Karpas-422 (cell line): ENCODE measurements at places on chromosomes 1 and 21. TPM values are rescaled to one million over a fixed set of nuclear protein-coding genes. Genes with fewer than 3 reads are reported as not detected.

Gene BNIPL
- total RNA-seq = 0.63 and 1.4 TPM in 2 replicates

Gene PSMA5
- 48.5 and 70.4 TPM in 2 replicates for total RNA-seq

Gene DSCAM
- total RNA-seq = not detected in 2 replicates

Gene AMY1B
- not detected in 2 replicates for total RNA-seq

Gene LAX1
- not detected in 2 replicates for total RNA-seq

Gene L1TD1
- not detected in 2 replicates for total RNA-seq

Gene CRP
- not detected in 2 replicates for total RNA-seq

DNA sequence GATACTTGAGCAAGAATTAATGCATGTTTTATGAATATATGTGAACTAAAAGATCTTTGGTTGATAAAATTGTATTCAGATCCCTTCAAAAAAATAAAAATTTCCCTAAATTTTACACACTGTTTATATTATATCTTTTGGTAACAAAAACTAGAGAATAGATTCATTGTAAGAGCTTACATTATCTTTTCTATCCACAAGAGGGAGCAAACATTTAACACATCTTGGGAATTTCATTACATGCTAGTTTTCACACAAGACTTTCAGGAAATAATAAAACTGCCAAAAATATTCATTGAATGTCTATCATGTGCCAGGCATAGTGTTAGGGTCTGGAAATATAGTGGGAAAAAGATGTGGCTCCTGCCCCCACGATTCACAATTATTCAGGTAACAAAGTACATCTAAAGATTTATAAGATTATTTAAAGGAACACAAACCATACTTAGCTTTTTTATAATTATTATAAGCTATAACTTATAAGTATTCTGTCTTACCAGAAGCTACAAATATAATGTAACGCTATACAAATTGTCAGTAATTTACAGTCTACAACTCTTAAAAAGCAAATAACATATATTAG is 30.6 kb downstream of the FAF1 start:
- H3K27ac ChIP-seq = peak overlapping the region; percentile 90
- H3K4me1 ChIP-seq = peaks cover 42% of the 10 kb centered on the region
- peak; percentile 71 for DNase-seq
- no peaks in the 10 kb centered on the region; the same call in 1 of the 2 replicates for H3K36me3 ChIP-seq
- H3K4me3 ChIP-seq = no peak overlapping the region

- H3K4me1 ChIP-seq = peaks cover 16% of the 10 kb centered on the region
- no peak for DNase-seq
- no peaks in the 10 kb centered on the region for H3K36me3 ChIP-seq
- no peaks in the 10 kb centered on the region for H3K27me3 ChIP-seq
Observed at GRCh38 chr1:2582391-2582790, 4.2 kb upstream of the PRXL2B start.

GRCh38 chr1:17475752-17476151 is 36.3 kb upstream of the RCC2 start:
- H3K4me3 ChIP-seq = no peak overlapping the region
- H3K4me1 ChIP-seq = no peaks in the 10 kb centered on the region
- H3K27me3 ChIP-seq = no peaks in the 10 kb centered on the region
- no peak for DNase-seq
- no peak overlapping the region for H3K27ac ChIP-seq
- no peaks in the 10 kb centered on the region for H3K36me3 ChIP-seq

- no peaks in the 10 kb centered on the region for H3K4me1 ChIP-seq
- DNase-seq = no peak
- H3K4me3 ChIP-seq = no peak overlapping the region
- no peaks in the 10 kb centered on the region; the same call in 1 of the 2 replicates for H3K36me3 ChIP-seq
Observed at GRCh38 chr1:8545078-8545477, 227.2 kb downstream of the SLC45A1 start.

DNA sequence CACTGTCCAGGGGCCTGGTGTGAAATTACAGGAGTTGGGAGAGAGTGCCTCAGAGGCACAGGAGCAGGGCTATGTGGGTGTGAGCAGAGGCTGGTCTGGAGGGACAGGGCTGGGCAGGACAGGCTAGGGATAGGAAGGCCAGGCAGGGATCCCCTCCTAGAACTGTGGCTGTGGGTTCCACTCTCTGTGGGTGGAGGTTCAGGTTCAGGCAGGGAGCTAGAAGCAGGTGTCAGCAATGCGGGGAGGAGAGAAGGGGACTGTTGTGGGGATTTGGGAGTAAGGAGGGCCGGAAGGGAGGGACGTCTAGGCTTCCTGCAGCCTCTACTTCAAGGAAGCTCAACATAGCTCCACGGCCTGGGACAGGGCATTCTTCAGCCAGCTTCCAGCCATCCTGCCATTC is 8.3 kb upstream of the GPR61 start:
- no peak overlapping the region for H3K27ac ChIP-seq
- no peaks in the 10 kb centered on the region for H3K27me3 ChIP-seq
- no peak overlapping the region for H3K4me3 ChIP-seq
- H3K4me1 ChIP-seq = peaks cover 29% of the 10 kb centered on the region
- no peaks in the 10 kb centered on the region for H3K36me3 ChIP-seq
- no peak for DNase-seq

DNA sequence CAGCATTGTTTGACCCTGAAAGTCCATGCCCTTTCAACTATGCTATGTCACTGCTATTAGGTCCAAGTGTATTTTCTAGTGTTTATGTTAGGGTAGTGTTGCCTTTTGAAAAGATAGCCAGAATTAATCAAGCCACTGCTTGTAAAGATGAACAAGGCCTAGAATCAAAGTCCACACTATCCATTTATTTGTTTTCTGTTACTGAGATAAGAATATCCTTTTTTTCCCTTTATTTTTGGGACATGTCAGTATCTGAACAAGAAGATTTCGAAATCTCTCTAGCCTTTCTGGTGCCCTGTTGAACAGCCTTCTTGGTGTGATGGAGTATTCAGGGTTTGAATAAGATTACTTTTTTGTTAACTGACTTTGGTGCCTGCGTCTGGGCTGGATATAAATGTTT is 16.7 kb downstream of the UBAP2L start:
- no peak for DNase-seq
- H3K4me3 ChIP-seq = no peak overlapping the region
- peaks cover 77% of the 10 kb centered on the region for H3K36me3 ChIP-seq
- H3K4me1 ChIP-seq = no peaks in the 10 kb centered on the region
- H3K27ac ChIP-seq = no peak overlapping the region

DNA sequence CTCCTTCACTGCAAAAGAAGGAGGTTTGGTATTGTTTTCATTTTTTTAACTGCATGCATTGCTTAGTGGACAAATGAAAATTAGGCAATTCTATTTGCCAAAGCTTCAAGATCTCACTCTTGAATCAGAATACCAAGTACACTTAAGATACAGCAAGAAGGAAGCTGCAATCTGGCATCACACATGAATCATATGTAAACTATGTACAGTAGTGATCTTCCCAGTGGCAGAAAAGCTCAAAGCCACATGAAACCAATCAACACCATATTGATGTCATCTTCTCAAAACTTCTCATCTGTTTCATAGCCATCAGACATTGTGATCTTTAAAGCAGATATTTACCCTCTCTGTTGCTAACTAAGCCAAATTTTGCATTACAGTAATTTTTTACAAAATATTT is 550.1 kb downstream of the LTN1 start:
- peaks cover 13% of the 10 kb centered on the region for H3K4me1 ChIP-seq
- H3K27me3 ChIP-seq = no peaks in the 10 kb centered on the region
- H3K4me3 ChIP-seq = no peak overlapping the region
- no peak for DNase-seq
- no peaks in the 10 kb centered on the region; the same call in 1 of the 2 replicates for H3K36me3 ChIP-seq
- no peak overlapping the region for H3K27ac ChIP-seq

DNA sequence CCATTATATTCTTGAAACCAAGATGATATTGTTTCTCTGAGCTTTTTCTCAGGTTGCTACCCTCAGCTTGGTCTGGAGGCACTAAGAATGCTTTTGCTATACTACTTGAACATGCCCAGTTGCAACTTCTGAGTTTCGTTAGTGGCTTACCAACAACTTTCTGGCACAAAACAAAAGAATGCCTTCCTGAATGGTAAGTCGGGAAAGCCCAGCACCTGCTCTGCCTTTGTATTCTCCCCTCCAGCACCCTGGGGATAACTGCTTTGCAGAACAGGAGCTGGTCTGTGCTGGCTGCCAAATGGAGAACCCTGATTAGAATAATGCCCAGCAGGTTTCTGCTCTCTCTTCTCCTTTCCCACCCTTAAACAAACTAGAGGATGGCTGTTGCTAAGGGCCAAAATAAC is 149.3 kb downstream of the TGFB2 start:
- H3K4me1 ChIP-seq = no peaks in the 10 kb centered on the region
- no peaks in the 10 kb centered on the region for H3K36me3 ChIP-seq
- H3K27me3 ChIP-seq = no peaks in the 10 kb centered on the region

GRCh38 chr1:174946031-174946430 is 53.7 kb upstream of the CACYBP start:
- H3K4me1 ChIP-seq = peaks cover 15% of the 10 kb centered on the region
- no peak for DNase-seq
- H3K27me3 ChIP-seq = no peaks in the 10 kb centered on the region
- H3K36me3 ChIP-seq = no peaks in the 10 kb centered on the region

- H3K4me1 ChIP-seq = peaks cover 9% of the 10 kb centered on the region
- DNase-seq = no peak
- H3K27me3 ChIP-seq = no peaks in the 10 kb centered on the region
- no peak overlapping the region for H3K27ac ChIP-seq
- H3K36me3 ChIP-seq = peaks cover 55% of the 10 kb centered on the region
Observed at GRCh38 chr1:100912019-100912418, 16.1 kb downstream of the SLC30A7 start.

DNA sequence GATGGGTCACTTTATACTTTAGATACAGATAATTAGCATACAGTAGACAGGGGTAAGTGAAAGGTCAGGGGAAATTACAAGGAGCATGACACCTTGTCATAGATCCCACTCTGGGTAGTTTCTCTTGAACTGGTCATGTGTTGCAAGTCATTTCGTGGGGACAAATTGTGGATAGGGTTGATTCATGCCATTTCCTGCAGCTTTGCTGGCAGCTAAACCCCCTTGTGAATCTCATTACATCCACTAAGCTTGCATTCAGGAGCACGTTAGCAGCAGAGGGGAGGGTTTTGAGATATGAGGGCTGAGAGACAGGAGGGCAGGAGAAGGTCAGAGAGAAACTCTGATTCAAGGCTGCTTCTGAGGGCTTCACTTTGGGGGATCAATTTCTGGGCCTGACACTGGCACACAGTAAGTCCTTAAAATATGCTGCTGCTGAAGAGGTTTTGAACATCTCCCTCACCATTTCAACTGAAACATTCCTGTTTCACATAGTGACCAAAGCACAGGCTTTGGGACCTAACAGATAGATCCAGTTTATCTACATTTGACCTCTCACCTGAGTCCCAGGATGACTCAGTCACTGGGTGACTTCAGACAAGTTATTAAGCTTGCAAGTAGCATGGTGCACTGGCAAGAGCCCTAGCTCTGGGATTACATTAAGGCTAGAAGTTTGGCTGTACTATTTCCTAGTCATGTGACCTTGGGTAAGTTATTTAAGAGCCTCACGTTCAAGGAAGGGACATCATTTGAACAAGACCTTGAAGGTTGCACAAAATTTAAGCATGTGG is 206.0 kb upstream of the USP24 start:
- DNase-seq = no peak
- H3K36me3 ChIP-seq = no peaks in the 10 kb centered on the region
- H3K4me1 ChIP-seq = no peaks in the 10 kb centered on the region
- H3K27me3 ChIP-seq = no peaks in the 10 kb centered on the region

DNA sequence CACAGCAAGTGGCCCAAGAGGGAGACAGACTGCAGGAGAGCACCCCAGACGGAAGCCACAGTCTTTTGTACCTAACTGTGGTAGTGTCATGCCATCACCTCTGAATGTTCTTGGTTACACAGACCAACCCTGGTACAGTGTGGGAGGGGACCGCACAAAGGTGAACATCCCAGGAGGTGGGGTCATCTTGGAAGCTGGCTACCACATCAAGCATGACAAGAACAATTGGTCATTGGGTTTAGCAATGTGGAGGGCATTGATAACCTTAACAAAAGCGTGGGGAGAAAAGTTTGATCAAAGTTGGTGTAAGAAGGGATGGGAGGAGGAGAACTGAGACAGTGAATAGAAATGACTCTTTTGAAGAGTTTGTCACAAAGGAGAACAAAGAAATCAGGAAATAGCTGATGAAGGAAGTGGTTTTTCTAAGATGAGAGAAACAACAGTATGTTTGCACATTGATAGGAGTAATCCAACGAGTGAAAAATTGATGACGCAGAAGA is 87.1 kb upstream of the CACNA1E start:
- no peaks in the 10 kb centered on the region for H3K4me1 ChIP-seq
- no peak for DNase-seq
- no peak overlapping the region for H3K4me3 ChIP-seq

DNA sequence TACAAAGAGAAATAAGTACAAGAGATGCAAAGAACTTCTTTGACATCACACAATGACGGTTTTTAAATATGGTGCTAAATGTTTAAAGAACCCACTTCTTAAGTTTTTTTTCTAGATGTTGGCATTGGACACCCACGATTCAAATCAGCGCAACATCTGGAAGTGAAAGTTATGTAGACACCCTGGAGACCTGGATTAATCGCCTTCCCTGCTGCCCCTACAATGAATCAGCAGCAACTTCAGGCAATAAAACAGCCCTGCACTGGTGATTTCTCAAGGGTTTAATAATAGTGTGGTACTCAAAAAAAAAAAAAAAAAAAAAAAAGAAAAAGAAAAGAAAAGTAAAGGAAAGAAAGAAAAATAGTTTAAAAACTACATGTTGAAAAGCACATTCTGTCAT is 248.3 kb downstream of the NUF2 start:
- no peak overlapping the region for H3K27ac ChIP-seq
- no peaks in the 10 kb centered on the region for H3K27me3 ChIP-seq
- no peak for DNase-seq
- no peaks in the 10 kb centered on the region for H3K36me3 ChIP-seq

- no peaks in the 10 kb centered on the region for H3K27me3 ChIP-seq
- peaks cover 73% of the 10 kb centered on the region for H3K4me1 ChIP-seq
- H3K27ac ChIP-seq = peak overlapping the region; percentile 68
Observed at GRCh38 chr21:34885125-34885524, 164.0 kb downstream of the RUNX1 start.

- H3K36me3 ChIP-seq = no peaks in the 10 kb centered on the region
- no peak overlapping the region for H3K27ac ChIP-seq
- H3K27me3 ChIP-seq = no peaks in the 10 kb centered on the region
- H3K4me1 ChIP-seq = no peaks in the 10 kb centered on the region
- no peak overlapping the region for H3K4me3 ChIP-seq
Observed at GRCh38 chr21:14879458-14879857, 185.3 kb downstream of the NRIP1 start.

GRCh38 chr1:32005522-32005921 is 8.1 kb upstream of the KHDRBS1 start:
- no peak overlapping the region for H3K27ac ChIP-seq
- H3K36me3 ChIP-seq = no peaks in the 10 kb centered on the region
- H3K4me1 ChIP-seq = no peaks in the 10 kb centered on the region
- DNase-seq = no peak
- no peaks in the 10 kb centered on the region for H3K27me3 ChIP-seq
- no peak overlapping the region for H3K4me3 ChIP-seq

- H3K27me3 ChIP-seq = no peaks in the 10 kb centered on the region
- H3K4me3 ChIP-seq = no peak overlapping the region
- no peak overlapping the region for H3K27ac ChIP-seq
- DNase-seq = no peak
Observed at GRCh38 chr1:205014783-205015182, 28.2 kb upstream of the CNTN2 start.

GRCh38 chr1:205229916-205230700 is 2.4 kb downstream of the TMCC2 start:
- H3K4me1 ChIP-seq = peaks cover 30% of the 10 kb centered on the region
- DNase-seq = no peak
- no peaks in the 10 kb centered on the region for H3K27me3 ChIP-seq
- no peak overlapping the region for H3K4me3 ChIP-seq
- H3K36me3 ChIP-seq = no peaks in the 10 kb centered on the region
- H3K27ac ChIP-seq = no peak overlapping the region
